ENCODE measurements at places on chromosomes 7 and 10.

DNA sequence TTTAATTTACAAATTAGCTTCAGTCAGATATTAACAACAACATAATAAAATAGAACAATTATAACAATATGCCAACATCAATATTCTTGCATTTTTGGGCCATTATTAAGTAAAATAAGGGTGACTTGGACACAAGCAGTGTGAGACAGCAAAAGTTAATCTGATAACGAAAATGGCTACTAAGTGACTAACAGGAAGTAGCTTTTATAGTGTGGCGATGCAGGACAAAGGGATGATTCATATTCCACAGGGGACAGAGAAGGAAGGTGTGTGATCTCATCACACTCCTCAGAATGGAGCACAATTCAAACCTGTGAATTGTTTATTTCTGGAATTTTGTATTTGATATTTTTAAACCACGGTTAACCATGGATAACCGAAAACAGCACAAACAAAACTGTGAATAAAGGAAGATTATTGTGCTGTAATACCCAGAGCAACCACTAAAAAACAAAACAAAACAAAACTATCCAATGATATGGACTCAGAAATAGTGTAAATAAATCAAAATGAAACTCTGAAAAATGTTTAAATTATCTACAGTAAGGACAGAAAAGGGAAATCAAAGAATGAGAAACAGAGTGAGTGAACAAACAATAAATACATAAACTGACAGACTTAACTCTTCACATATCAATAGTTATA lies 66.9 kb upstream of the TFEC start:
- no peak for DNase-seq

GRCh38 chr10:98569853-98570252 lies 123.1 kb upstream of the HPS1 start:
- no peak for DNase-seq

DNA sequence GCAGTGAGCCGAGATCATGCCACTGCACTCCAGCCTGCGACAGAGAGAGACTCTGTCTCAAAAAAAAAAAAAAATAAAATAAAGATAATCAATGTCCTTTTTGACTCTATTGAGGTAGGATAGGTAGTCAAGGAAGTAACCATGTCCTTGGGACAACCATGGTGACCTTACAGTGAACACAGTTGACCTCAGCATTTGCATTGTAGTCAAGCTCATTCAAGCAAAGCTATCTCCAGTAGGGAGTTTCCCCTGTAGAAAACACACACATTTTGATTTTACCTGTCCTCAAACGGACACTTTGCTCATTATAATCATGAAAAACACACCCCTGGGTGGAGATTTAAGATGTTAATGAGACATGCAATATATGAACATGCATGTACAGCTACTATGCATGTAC lies 171.7 kb downstream of the KIF20B start:
- DNase-seq: no peak

- DNase-seq: no peak
Observed at GRCh38 chr7:134153493-134154136, 26.5 kb downstream of the LRGUK start.

- DNase-seq: no peak
Observed at GRCh38 chr10:90738885-90739284, 119.0 kb downstream of the HTR7 start.

- DNase-seq: no peak
Observed at GRCh38 chr10:119166564-119166963, 1.1 kb upstream of the SFXN4 start.

DNA sequence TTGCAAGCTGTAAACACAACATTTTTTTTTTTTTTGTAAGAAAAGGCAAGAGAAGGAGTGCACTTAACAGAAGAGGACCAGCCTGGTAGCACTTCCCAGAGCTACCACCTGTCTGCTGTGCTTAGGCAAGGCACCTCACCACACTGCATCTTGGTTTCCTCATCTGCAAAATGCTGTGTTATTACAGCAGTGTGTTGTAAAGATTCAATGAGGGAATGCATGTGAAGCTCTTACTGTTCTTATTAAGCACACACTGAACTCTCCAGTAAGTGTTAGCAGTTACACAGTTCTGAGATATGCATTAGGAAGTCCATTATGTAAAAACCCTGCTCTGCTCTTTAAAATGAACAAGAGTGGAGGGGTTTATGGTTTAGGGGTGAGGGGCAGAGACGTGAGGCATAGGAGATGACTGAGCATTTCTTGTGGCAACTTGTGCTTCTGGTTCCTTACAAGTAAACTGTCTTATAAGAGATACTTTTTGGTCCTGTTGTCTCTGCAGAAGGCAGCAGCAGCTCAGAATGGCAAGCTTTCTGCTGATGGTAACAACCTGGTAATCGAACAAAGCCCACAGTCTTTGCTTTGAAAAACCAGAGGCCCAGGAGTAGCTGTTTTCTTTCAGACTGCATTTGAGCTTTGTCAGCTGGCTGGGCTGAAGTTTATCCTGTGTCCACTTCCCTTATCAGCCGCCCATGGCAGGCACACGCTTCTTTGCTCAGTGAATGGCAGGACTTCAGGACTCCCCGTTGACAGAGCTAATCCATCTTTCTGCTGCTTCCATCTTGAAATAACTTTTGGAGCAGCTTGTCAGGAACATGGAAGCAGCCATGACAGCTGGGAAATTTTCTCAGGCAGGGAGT lies 98.8 kb upstream of the BMPER start:
- DNase-seq: no peak

GRCh38 chr10:42242135-42242805 lies 396.1 kb downstream of the ZNF33B start:
- no peak for DNase-seq

DNA sequence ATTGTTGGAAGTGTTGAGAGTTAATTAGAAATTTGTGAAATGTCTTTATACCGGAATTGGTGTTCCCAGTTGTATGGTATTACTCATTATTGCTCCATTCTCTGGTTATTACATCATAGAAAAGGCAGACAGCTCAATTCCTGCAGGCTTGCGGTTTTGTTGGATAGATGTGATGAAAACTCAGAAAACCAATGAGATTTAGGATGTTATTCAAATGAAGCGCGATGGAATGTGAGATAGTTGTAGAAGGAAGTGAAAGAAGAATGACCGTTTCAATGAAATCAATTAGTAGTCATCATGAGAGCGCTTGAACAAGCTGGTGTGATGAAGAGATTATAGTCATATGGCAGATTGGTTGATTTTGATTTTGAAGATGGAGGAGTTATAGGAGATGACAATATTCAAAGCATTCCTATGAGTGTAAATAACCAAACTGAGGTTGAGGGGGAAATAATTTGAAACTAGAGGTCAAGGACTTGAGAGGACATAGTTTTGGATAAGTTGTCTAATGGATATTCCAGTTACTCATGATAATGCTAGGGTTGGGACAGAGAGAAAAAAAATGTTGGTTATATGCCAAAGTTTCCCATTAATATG lies 991.5 kb downstream of the NRG3 start:
- DNase-seq: no peak

DNA sequence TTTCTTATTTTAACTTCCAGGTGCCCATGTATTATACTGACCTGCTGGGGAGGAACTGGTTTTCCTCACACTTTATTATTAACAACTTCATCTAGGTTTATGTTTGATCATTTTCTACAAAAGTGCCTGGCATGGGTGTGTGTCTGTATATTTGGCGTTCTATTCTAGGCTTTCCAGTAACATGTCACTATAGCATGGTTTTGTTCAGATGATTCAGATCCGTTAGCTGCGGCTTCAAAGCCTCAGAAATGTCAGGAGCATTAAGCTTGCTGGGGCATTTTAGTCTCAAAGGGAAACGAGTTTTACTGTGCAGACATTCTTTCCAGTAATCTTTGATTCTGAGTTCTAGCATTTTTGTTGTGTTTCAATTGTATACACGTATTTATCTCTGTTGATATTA lies 2.3 kb downstream of the INPP5A start:
- no peak for DNase-seq

DNA sequence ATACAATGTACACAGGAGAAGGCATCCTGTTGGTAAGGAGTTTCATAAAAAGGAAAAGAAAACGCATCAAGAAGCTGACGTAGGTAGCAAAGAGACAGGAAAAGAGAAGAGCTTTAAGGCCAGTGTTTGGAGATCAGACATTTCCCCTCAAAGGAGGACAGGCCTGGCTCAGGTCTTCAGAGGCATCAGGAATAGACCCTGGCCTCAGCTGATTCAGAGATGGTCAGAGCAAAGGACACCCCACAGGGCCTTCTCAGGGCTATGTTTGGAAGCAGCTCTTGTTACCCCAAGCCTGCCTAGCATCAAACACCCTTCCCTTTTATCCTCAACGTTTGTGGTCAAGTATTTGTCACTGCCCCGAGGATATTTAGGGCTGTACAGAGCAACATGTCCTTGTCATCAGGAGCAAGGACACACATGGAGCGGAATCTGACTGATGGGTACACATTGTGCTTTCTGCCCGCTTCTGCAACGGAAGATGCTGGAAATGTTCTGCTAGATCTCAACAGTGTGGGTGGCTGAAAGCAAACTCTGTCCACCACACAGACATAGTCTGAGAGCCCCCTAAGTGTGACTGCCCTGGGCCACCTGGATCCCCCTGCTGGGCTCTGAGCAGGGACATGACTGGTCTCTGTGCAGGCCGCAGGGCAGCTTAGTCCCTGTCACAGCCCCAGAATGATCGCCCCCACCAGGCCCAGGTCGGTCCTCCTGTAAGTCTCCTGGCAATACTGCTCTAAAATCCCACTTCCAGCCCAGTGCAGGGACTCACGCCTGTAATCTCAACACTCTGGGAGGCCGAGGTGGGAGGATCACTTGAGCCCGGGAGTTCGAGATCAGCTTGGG lies 1.0 kb upstream of the ZDHHC4 start:
- DNase-seq: no peak

DNA sequence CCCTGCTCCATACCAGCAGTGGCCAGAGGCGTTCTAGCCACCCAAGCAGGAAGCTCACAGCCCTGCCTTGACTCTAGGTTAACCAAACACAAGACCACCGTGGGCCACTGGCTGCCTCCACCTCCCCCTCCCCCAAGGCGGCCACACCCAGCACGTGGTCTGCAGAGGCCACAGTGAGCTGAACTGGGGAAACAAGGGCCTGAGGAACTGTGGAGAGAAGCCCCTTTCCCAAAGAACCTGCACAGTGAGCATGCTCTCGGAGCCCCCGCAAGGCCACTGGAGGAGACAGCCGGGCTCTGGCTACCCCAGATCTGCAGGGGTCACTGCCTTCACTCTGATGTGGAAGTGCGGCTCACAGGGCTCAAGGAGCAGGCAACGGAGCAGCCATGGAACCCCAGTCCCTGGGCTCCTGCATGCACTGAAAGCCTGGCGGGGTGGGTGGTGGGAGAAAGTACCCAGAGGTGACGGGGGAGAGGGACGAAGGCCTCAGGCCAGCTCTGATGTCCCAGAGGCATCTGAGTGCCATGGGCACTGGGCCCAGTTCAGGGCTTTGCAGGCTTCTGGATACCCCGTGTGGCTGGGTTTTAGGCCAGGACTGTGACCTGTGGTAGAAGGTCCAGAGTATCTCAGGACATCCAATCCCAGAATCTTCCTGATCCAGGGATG lies 189.2 kb downstream of the EBF3 start:
- DNase-seq: no peak

- no peak for DNase-seq
Observed at GRCh38 chr10:111127081-111127848, 50.4 kb downstream of the ADRA2A start.

DNA sequence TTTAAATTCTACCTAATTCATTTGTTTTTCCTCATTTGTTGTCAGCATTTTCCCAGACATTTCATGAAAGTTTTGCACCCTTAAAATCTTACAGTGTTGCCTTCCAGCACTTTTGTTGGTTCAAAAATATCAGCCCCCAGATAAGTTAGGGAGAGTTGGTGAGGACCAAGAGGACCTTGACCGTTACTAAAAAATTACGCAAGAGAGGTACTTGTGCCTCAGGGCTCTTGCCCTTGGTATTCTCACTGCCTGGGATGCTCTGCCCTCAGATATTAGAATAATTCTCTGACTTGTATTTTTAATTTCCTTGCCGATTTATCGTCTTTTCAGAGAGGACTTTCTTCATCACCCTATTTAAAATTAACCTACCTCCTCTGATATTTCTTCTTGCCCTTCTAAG lies 3.5 kb upstream of the AKR1B15 start:
- DNase-seq: no peak

GRCh38 chr10:113348694-113349093 lies 204.2 kb upstream of the HABP2 start:
- no peak for DNase-seq

GRCh38 chr10:113423981-113424721 lies 128.7 kb upstream of the HABP2 start:
- no peak for DNase-seq

- no peak for DNase-seq
Observed at GRCh38 chr10:52526251-52526823, 212.3 kb downstream of the DKK1 start.

DNA sequence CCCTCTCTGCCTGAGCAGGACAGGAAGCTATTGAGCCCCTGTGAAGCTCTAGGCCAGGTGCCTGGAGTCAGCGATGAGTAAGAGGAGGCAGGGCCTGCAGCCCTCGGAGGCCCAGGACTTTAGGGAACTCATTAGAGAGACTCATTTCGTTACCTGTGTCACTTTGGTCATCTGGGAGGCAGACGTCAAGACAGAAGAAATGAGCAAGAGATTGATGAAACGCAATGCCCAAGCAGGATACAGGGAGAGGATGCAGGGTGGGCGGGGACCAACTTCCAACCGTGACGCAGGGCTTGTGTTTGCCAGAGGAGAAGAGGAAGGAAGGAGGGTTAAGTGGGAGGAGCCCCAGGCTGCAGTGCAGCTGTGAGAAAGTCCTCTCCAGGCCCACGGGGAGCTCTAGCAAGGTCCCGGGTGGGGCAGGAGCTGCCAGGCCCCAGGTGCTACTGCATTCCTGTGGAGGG lies 26.4 kb upstream of the GNA12 start:
- DNase-seq: peak; percentile 19

- no peak for DNase-seq
Observed at GRCh38 chr10:79127151-79127961, 58.6 kb downstream of the ZMIZ1 start.
